Kidney (tissue), 22 donors: ENCODE measurements at places on chromosomes 2 and 18. TPM values are rescaled to one million over a fixed set of nuclear protein-coding genes. Genes with fewer than 3 reads are reported as not detected.
A peak's percentile ranks its signal among the peaks of the same experiment; 100 is the strongest.

- DNase-seq, result no peak
These were observed 2.5 kb downstream of the DLX1 start for GRCh38 chr2:172087780-172088244.

- peak; percentile 54 for DNase-seq
These were observed 67.1 kb downstream of the CPS1 start for GRCh38 chr2:210623506-210623905.

DNA sequence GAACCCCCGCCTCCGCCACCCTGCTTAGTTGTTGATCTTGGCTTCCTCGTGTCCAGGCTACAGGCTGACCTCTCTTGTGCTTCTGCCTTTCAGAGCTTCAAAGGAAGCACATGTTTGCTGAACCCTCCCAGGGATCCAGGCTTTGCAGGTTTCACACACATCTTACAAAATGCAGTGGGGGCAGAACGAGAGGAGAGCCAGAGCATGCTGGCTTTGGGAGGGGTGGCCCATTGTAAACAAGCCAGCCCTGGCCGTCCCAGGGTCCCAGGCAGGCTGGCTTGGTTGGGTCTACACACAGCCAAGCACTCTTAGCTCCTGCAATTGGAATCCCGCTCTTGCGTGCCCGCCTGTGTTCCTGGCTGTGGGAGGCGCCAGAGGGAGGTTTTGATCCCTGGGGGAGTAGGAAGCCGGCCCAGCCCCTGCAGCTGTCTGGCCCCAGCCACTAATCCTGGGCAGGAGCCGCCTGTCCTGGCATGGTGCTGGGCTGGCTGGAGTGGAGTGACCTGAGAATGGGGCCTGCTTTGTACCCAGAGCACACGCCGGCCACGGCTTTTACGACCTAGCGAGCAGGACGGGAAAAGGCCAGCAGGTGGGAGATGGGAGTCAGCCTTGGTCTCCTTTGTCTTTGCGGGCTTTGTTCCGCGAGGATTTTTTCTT is 53.9 kb downstream of the SH3BP4 start:
- DNase-seq, result peak; percentile 89

DNA sequence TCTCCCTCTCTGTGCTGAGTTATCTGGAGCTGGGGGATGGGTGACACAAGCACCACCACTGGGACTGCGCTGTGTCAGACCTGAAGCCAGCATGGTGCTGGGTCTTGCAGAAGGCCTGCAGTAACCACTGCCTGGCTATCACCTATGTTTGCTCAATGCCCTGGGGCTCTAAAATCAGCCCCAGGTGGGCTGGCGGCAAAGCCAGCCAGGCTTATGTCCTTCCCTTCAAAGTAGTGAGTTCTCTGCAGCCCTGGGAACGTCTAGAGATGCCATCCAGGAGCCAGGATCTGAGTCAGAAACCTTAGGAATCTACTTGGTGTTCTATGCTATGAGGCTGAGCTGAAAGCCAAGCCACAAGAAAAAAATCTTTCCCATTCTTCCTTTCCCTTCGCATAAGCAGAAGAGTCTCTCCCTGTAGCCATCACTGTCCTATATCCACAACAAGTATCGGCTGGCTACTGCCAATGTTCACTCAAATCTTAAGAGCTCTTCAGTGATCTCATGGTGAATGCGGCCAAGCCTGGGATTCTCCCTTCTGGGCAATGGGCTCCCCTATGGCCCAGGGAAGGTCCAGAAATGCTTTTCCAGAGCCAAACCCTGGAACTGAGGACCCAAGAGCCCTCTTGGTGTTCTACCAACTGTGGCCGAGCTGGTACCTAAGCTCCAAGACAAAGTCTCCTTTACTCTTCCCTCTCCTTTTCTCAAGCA is 248.7 kb downstream of the ZNF385B start:
- DNase-seq, result no peak

- DNase-seq, result no peak
These were observed 263.5 kb downstream of the INSIG2 start for GRCh38 chr2:118351796-118352195.

DNA sequence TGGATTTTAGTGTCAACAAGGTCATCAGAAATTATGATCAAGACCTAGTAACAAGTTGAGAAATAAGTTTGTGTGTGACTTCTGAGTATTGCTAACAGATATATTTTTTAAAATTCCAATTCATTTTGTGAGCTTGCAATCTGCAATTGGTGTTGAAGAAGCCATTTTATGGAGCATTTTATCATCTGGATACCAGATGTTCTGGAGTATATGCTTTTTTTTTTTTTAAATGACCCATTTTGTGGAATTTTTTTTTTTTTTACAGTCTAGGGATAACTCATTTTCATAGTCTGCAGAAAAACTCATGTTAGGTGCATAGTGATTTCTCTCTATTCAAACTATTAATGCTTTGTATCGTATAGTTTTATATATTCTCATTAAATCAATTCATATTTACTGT is 12.6 kb downstream of the QPCT start:
- no peak for DNase-seq

The OTOF gene
- not detected for polyA plus RNA-seq

The RTP5 gene
- not detected for polyA plus RNA-seq
